ENCODE measurements at places on chromosomes 13 and 19.

DNA sequence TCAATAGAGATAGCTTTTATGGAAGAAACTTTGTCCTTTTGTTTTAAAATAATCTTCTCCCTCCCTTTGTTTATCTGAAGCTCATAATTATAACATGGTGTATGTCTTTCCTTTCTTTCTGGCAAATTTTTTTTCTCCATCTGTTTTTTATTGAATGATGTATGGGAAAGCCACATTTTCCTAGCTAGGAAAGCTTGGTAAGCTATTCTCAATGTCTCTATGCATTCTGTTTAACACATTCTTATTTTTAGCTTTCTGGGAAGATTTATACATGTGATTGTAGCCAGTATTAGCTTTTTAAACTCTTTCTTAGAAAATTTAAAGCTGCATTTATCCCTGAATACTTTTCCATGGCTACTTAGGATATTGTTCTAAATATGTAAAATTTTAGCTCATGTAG, 124.9 kb upstream of the CSNK1A1L start:
- DNase-seq: no peak

- peak; percentile 84 for DNase-seq
Measured at GRCh38 chr19:23762884-23763711, 4.4 kb upstream of the ZNF681 start.

- DNase-seq: no peak
Measured at GRCh38 chr13:20709782-20710181, 6.3 kb downstream of the IL17D start.

- DNase-seq: no peak
Measured at GRCh38 chr19:35329323-35329722, 336 bp downstream of the CD22 start.

- DNase-seq: no peak
Measured at GRCh38 chr19:37790244-37790925, 11.0 kb upstream of the ZNF573 start.

DNA sequence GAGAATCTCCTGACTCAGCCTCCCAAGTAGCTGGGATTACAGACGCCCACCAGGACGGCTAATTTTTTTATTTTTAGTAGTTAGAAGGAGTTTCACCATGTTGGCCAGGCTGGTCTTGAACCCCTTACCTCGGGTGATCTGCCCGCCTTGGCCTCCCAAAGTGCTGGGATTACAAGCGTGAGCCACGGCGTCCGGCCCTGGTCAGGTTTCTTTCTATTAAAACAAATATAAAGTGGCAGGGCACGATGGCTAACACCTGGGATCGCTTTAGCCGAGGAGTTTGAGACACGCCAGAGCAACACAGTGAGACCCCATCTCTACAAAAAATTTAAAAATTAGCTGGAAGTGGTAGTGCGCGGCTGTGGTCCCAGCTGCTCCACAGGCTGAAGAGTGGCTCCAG, 1.5 kb upstream of the MED25 start:
- DNase-seq: no peak

GRCh38 chr13:25702386-25702785, 330.6 kb downstream of the ATP8A2 start:
- no peak for DNase-seq

DNA sequence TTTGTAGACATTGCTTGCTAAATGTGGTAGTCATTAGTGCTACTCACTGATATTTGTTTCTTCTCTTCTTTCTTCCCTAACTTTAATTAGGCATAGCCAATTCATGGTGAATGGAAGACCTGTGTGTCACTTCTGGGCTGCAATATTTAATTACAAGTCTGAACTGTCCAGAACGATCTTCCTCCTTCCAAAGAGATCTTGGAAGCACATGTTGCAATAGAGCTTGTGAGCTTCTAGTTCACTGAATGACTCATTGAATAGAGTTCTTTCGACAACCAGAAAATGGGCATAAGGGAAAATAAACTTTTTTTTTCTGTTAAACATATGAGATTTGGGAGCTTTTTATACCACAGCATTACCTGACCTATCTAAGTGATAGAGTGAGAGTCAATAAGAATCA, 1264.6 kb downstream of the PCDH9 start:
- no peak for DNase-seq

- no peak for DNase-seq
Measured at GRCh38 chr13:61927648-61928047, 512.0 kb upstream of the PCDH20 start.

DNA sequence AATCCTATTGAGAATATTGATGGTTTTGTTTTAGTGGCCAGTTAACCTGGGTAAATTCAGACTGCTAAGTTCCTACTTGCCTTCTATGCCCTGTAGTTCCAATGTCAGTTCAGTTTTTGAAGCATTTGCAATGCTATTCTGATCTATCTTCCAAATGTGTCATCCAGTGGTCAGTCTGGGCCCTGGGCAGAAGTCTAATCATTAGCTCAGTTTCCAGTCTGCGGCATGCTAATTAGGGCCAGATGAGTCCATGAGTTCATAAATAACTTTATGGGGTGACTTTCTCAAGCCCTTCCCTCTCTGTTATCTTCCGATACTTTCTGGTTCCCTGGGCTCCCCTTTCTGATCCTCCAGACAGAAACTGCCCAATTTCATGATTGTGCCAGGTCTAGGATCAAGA, 32.7 kb downstream of the FAM187B start:
- DNase-seq: no peak

- no peak for DNase-seq
Measured at GRCh38 chr13:43061496-43062280, 38.3 kb downstream of the DNAJC15 start.

DNA sequence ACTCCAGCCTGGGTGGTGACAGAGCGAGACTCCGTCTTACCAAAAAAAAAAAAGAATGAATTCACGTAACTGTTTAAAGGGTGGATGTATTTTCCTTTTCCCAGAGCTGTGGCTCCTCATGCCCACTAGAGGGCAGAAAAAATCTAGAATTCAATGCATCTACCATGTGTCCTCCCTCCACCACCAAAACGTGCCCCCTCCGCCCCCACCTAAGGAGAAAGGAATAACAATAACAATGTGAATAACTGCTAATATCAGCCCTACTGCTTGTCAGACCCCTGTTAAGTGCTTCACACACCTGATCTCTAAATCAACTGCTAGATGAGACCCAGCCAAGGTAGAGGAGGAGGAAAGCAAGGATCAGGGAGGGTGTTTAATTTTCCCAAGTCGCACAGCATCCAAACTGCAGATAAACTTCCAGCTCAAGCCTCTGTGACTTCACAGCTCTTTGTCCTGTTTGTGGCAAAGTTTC, 20.2 kb upstream of the PNMA8B start:
- peak; percentile 50 for DNase-seq

DNA sequence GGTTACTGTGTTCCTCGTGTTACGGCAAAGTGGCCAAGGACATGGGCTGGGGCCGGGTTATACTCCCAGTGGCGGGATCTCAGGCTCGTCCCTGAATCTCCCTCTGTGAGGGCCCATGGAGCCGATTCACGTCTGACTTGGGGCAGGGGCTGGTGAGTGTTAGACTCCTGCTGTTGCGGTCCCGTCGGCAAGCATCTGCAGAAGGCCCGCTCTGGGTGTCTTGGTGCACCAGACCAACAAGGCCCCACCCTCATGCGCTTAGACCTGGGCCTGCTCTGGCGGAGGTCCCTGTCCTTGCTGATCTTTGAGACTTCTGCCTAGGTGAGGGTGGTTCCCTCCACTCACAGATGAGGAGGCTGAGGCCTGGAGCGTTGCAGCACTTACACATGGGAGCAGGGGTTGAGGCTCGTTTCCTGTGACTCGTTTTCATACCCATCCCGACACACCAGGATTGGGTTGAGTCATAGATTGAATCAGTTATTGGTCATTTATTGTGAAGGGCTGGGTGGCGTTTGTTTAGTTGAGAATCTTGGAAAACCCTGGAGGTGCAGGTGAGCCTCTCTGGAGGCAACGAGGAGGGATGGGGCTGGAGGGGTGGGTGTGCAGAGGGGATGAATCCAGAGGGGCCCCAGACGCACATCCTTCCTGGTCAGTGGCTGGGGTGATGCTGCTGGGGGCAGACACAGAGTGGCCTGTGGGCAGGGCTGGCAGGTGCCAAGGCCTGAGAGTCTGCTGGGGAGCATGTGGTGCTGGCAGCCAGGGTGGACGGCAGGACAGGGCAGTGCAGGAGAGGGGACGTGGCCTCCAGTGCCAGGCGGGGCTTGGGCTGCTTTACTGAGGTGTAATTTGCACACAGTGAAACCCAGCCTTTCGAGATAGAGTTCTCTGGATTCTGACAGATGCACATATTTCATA, 4.6 kb downstream of the EPN1 start:
- DNase-seq: no peak

- DNase-seq: no peak
Measured at GRCh38 chr19:17739121-17739875, 12.0 kb upstream of the FCHO1 start.
